ENCODE measurements at places on chromosomes 2 and 18.

DNA sequence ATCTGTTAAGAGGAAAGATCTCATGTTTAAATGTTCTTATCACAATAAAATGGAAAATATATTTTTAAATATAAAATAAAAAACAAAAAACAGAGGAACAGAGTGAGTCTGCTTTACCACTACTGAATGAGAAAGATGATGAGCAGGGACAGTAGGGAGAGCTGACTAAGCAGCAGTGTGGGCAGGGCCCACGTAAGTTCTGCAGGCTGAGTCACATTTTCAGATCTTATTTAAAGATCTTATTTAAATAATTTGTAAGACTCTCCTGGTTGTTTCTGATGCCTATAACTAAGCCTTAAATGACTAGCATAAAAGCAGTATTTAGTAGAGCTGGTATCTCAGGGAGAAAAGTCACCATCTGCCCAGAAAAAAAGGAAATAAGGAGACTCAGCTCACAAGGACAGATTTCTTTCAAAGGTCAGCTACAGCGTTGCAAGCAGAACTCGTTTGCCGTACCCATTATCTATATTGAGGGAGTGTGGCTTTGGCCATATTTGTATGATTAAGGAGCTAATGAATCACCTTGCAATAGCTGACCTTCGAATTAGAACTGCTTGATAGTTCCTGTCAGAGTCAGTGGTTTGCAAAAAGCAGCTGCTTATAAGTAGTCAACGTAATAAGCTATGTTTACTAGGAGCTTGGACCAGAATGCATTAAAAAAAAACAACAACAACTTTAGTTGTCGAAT lies 322.1 kb upstream of the CHAC2 start:
- no peak for DNase-seq

- DNase-seq, result no peak
Measured at GRCh38 chr2:48721158-48721557, 34.4 kb downstream of the LHCGR start.

DNA sequence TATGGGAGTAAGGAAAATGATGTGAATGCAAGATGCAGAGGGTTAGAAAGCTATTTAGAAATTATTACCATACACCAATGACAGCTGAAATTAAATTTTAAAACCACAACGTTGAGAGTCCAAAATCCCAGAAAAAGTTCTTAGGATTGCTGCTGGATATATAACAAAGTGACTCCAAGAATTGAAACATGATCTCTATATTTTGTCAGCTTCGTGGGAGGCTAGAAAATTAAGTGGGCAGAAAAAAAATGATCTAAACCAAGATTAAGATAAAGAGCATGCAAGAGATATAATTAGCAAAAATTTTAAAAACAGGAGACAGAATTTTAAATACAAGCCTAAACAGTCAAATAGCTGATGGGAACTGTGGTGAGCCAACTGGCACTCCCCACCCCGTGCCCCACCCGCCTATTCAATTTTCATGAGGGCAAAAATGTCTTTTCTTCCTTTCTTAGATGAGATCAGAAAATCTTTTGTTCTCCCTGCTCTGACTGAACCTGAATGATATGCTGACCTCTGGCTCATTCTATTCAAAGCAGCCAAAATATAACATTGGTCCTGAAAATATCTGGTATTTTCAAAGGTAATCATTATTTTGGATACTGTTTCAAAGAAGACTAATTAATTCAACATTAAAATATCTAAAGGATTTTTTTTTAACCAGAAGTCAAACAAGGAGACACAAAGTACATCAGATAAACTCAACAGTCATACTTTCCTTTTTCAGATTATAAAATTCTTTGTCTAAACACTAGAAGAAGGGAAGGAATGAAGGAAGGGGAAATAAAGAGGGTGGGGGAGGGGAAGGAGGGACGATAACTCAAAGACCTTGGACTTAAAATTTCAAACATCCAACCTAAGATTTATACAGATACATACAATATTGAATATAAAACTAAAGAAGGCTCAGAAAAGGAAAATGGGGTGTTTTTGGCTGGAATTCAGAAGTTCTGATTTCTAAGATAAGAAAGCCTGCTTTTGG lies 12.2 kb downstream of the KANSL3 start:
- DNase-seq, result no peak

DNA sequence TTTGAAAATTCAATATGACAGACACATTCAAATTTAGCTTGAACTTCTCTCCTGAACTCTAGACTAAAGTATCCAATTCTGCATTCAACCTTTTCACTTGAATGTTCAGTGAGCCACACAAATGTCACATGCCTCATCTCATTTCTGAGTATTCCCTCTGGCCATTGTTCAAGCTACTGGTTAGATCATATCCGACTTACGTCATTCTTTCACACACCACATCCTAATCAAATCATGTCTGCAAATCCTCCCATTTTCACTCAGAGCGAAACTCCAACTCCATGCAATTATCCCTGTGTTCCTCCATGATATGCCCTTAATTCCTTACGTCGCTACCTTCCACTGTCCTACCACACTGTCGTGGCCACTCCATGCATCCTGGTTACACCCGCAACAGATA lies 425.1 kb downstream of the CBLN2 start:
- DNase-seq, result no peak

GRCh38 chr2:2050446-2050845 lies 280.6 kb downstream of the MYT1L start:
- no peak for DNase-seq

GRCh38 chr2:60533101-60534051 lies 20.1 kb downstream of the BCL11A start:
- DNase-seq, result no peak

GRCh38 chr2:105315314-105315713 lies 14.2 kb downstream of the TGFBRAP1 start:
- no peak for DNase-seq
